NCI-H524 treated with DMSO at 0.1 percent for 48 hours (cell line): ENCODE measurements at places on chromosomes 5 and 9.

GRCh38 chr5:162274679-162275078 is 207.1 kb downstream of the GABRG2 start:
- DNase-seq, result no peak

GRCh38 chr9:124941679-124942561 is 1.0 kb upstream of the GOLGA1 start:
- DNase-seq, result no peak

DNA sequence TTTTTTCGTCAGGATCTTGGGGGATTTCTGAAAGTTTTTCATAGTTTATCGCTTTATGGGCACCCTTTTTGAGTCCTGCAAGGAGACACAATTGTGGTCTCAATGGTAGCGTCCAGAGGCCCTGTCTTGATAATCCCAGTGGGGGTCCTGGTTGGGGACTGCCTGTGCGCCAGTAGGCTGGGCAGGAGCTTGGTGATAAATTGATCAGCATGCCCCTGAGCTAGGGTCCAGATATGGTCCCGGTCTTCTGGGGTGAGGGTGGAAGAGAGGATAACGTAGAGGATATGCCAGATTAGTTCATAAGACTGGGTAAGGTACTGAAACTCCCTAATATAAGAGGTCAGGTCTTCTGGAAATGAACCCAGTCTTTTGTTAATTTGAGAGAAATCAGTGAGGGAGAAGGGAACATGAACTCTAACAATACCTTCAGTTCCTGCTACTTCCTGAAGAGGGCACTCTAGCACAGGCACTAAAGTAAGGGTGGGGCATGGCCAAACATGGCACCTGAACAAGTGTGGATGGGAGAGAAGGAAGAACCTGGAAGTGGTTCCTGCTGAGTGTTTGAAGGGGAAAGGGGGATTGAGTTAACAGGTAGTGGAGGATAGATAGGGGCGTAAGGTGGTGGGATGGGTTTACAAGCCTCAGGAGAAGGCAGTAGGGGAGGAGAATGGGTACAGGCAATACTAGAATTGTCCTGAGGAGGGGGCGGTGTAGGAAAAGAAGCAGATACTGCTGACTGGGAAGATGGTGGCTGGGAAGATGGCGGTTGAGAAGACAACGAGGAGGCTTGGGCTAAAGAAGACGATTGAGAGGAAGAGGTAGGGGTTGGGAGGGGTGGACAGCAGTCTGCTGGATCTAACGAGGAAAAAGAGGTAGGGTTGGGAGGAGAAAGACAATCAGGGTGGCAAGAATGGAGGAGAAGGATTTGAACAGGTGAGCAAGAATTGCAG is 33.8 kb upstream of the ANXA2R start:
- peak; percentile 12 for DNase-seq

GRCh38 chr5:83340511-83340918 is 131.0 kb upstream of the VCAN start:
- no peak for DNase-seq

DNA sequence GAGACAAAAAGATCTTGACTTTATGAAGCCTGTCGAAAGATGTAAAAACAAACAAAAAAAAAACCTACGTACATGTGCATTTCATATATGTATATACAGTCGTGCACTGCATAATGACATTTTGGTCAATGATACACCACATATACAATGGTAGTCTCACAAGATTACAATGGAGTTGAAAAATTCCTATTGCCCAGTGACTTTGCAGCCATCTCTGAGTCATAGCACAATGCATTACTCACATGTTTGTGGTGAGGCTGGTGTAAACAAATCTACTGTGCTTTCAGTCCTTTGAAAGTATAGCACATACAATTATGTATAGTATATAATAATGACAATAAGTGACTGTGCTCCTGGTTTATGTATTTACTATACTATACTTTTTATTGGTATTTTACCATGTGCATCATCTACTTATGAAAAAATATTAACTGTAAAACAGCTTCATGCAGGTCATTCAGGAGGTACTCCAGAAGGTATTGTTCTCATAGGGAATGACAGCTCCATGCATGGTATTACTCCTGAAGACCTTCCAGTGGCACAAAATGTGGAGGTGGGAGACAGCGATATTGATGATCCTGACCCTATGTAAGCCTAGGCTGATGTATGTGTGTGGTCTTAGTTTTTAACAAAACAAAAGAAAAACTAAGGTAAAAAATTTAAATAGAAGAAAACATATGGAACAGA is 73.7 kb upstream of the FST start:
- no peak for DNase-seq

- DNase-seq, result peak; percentile 18
Observed at GRCh38 chr9:6907772-6908381, 150.1 kb downstream of the KDM4C start.

- DNase-seq, result no peak
Observed at GRCh38 chr5:175003531-175003930, 279.1 kb downstream of the MSX2 start.

DNA sequence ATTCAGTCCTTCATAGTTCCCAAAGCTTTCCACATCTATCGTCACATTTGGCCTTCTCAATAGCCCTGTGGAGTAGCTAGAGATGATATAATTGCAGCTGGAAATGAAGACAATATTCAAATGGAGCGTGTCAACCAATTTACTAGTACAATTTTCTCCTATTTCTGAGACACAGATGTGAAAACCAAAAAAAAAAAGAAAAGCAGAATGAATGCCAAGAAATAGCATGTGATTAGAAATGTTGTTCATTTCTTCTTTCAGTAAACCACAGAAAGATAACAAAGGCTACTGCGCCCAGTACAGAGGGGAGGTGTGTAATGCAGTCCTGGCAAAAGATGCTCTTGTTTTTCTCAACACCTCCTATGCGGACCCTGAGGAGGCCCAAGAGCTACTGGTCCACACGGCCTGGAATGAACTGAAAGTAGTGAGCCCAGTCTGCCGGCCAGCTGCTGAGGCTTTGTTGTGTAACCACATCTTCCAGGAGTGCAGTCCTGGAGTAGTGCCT is 99.0 kb downstream of the MUSK start:
- no peak for DNase-seq

GRCh38 chr5:18236386-18236785 is 602.1 kb downstream of the TAF11L14 start:
- no peak for DNase-seq

GRCh38 chr5:111532886-111533582 is 20.7 kb upstream of the STARD4 start:
- DNase-seq, result no peak

GRCh38 chr5:138180183-138180782 is 1.4 kb downstream of the KIF20A start:
- peak; percentile 42 for DNase-seq

DNA sequence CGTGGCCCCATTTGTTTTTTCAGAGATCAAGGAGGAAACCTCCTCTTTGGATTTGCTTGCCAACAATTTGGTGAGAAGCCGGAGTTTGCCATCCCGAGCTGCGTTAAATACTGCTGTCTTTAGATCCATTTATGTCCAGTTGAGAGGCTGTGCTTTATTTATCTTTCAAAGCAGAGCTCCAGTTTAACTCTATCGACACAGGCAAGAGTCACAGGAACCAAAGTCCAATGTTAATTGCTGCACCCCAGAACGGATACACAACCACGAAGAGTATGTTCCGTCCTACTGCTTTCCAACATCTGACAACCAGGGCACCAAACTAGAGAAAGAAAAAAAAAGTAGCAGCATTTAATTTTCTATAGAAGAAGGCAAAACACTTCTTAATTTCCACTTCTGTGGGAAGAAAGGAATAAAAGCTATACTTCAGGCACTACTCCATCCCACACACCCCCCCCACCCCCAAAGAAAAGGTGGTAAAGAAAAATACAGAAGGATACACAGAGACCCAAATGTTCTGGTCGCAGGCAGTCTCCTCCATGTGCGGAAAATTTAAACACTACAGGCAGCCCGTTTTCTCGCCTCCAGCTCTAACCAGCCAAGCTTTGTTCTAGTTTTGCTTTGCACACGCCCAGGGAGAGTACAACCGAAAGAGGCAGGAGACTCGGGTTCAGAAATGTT is 1.1 kb downstream of the FEM1C start:
- no peak for DNase-seq

GRCh38 chr5:90807496-90807895 is 248.9 kb downstream of the ADGRV1 start:
- DNase-seq, result no peak

DNA sequence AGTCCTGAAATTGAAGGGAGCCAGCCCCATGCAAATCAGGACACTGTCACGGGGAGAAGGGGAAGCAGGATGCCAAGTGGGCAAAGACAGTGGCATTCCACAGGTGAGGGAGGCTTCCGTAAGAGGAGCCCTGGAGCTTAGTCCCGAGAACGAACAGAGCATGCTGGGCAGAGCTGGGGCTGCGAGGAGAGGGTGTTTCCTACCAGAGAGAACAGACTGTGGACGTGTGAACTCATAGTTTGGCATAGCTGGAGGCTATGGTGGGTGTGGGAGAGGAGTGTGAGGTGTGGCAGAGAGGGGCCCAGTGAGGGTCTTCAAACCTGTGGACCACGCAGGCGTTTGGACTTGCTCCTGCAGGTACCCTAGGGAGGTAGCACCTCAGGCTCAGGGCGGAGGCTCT is 102.8 kb upstream of the SMIM23 start:
- no peak for DNase-seq

- DNase-seq, result no peak
Observed at GRCh38 chr9:88702985-88703384, 168.0 kb downstream of the NXNL2 start.

DNA sequence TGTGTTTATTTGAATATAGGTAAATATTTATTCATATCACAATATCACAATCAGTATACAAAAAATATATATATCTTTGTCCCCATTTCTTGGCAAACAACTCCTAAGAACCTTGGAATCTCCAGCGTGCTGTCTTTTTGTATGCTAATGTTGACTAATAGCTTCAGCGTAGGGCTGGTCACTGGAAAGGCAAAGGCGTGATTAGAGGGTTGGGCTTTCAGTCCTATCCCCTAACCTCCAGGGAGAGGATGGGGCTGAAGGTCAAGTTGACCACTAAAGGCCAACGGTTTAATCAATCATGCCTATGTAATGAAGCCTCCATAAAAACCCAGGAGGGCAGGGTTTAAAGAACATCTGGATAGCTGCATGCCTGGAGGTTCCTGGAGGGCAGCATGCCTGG is 79.6 kb upstream of the BNC2 start:
- no peak for DNase-seq

GRCh38 chr9:88498880-88499279 is 36.1 kb upstream of the NXNL2 start:
- no peak for DNase-seq

GRCh38 chr5:131641494-131641893 is 6.5 kb upstream of the RAPGEF6 start:
- DNase-seq, result no peak

DNA sequence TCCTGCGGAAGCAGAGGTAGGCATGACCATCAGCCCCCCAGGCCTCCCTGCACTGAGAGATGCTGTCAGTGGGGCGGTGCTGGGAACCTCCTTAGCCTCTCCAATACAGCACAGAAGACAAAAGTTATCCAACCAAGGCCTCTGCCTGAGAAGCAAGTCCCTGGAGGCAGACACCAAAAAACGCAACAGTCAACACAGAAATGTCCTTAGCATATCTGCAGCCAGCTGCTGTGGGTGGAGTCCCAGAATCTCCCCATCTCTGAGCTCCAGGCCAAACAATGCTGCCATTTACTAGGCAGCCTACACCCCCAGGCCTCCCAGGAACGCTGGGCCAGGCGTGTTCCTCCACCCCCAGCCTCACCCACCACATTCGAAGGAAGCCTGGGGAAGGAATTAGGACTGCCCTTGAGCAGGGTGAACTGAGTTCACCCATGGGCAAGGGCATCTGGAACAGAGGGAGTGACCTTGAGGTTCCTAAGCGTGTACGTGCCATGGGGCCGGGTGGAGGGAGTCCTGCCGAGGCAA is 43.7 kb downstream of the STK10 start:
- no peak for DNase-seq

GRCh38 chr9:98312365-98312764 is 56.9 kb upstream of the TBC1D2 start:
- no peak for DNase-seq

DNA sequence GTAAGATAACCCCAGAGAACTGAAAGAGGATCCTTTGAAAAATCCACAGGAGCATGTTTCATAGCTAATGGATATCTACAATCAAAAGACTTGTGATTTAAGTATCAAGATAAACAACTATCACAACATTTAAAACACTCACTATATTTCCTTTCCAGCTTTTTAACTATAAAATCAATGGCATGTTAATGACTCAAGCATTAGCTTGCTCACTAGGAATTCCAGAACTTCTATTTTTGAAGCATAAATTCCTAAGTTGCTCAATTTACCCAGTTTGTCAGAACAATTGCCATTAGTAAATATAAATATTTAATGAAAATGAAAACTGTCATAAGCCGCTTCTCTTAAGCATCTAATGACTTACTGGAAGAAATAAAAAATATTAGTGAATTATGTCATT is 355.3 kb downstream of the PRELID2 start:
- no peak for DNase-seq

DNA sequence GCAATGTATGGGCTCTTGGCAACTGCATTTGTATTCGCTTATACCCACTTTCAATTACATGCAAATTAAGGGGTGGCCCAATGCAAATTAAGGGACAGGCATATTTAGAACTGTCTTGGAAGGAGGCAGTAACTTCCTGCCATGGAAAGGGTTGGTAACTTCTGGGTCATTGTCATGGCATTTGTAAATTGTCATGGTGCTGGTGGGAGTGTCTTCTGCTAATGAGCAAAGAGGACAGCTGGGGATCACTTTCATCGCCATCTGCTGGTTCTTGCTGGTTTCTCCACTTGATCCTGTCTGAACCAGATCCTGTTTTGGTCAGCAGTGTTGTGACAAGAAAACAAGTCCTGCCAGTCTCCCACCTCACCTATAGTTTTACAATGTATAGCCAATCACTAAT is 23.3 kb upstream of the UGT3A2 start:
- peak; percentile 68 for DNase-seq

- no peak for DNase-seq
Observed at GRCh38 chr5:139731281-139731680, 64.3 kb upstream of the PSD2 start.

DNA sequence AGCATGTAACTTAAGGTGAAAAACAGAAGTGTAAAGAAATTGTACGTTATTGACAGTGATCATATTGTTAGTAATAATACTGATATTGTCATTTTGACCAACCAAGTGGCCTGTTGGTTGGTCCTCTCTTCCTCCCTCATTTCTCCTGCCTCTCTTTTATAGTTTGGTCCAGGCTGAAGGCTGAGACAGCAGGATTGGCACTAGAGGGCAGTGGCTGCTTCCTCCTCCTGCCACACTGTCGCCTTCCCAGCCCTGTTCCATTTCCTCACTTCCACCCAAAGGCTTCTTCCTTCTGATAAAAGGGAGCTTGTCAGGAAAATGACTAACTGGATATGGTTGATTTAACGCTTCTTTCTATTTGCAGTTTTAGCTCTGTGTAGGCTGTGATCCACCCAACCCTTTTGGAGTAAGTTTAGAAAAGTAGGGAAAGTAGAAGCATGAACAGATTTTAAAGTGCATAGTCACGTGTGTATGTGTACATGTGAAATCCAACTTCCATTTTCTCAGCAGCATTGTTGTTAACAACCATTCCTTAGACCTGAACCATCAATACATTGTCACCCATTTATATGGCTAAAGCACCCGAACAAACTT is 35.6 kb downstream of the PTCD2 start:
- no peak for DNase-seq

GRCh38 chr9:114107286-114108001 is 8.4 kb upstream of the KIF12 start:
- no peak for DNase-seq

- no peak for DNase-seq
Observed at GRCh38 chr9:86369810-86370209, 15.6 kb upstream of the TUT7 start.
